ENCODE measurements at places on chromosomes 1 and 21.

DNA sequence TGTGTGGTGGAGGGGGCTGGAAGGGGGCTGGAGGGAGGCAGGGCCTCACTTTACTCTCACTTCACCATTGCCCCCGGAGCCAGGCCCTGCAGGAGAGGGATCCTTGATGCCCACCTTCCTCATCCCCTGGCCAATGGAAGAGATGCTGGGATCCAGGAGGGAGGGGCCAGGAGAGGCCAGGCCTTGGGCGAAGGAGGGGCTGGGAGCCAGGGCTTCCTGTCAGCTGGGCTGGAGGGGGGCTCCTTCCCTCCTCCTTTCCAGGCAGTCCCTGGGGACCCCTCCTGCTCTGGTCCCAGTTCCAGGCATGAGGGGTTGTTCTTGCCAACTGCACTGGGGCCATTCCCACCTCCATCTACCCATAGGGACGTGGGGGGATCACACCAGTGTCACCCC lies 5.7 kb downstream of the AHDC1 start:
- DNase-seq = no peak

DNA sequence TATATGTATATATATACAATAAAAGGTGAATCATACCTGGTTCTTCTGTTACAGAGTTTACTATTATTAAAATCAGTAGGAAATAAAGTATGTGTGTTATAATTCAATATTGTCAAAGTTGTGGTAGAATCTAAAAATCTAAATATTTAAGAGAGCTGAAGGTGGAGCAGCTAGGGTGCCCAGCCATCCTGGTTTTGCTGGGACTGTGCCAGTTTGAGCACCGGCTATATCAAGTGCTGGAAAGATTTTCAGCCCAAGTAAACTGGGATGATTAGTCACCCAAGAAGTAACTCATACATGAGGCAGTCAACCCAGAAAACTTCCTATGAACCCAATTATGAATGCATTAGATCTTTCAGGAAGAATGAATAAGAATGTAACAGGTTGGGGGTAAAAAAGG lies 16.9 kb upstream of the KRTAP19-5 start:
- no peak for DNase-seq

- no peak for DNase-seq
Measured at GRCh38 chr1:54742282-54742681, 22.0 kb downstream of the PARS2 start.

DNA sequence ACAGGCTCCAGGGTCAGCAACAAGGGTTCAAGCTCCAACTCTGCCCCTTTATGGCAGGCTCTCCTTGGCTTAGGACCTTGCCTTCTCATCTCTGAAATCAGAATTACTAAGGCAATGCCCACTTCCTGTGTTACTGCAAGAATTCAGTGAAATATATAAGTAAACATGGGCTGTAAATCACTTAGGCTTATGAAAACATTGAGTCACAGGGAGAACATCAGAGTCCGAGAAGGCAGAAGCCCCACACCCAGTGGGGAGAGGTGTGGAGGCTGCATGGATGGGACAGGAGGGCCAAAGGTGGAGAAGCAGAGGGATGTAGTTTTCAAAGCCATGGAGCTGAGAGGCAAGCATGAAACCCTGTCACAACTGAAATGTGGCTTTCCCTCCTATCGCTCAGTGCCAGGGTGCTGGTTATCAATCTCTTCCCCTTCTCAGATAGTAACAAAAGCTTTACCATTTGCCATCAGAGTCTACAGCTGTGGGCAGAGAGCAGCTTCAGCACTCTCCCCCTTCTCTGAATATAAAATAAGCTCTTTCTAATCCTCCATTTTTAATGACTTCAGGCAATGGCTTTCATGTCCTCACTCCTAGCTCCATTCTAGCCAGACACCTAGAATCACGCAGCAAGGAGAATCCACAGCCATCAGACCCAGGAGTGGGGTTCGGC lies 3.4 kb downstream of the RGS8 start:
- DNase-seq = no peak

GRCh38 chr1:211296396-211296795 lies 30.2 kb upstream of the TRAF5 start:
- no peak for DNase-seq

GRCh38 chr21:27586986-27587385 lies 620.1 kb upstream of the ADAMTS5 start:
- no peak for DNase-seq

DNA sequence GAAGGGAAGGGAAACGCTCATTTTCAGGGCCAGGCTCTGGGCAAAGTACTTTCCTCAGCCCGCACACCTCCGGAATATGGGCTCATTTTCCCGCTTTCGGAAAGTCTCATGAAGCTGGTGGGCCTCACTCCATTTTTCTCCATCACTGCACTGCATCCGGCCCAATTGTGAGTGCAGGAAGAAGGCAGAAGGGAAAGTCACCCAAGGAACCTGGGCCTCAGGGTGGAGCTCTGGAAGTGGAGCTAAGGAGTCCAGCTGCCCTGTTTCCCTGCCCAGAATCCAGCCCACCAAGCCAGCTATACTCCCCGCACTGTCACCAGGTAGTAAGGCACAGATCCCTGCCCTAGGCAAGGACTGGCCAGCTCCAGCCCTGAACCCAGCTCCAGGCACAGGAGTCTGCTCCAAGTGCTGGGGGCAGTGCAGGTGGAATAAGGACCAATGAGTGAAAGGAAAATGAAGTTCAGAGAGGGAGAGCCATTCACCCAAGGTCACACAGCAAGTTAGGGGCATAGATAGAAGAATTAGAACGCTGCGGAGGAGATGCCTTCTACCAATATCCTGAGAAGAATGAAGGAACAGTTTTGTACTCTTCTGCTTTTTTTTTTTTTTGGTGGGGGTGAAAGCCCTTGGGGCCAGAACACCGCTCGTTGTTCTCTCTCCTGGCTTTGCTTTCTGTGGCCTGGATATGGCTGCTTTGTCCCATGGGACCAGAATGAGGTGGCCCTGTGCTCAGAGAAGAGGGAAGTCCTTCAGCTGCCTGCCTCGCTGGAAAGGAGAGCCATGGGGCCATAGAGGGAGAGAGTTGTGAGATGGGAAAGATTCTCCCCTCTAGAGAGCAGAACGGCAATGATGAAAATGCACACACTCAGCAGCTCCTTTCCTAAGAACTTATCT lies 10.0 kb downstream of the LRP8 start:
- DNase-seq = no peak

DNA sequence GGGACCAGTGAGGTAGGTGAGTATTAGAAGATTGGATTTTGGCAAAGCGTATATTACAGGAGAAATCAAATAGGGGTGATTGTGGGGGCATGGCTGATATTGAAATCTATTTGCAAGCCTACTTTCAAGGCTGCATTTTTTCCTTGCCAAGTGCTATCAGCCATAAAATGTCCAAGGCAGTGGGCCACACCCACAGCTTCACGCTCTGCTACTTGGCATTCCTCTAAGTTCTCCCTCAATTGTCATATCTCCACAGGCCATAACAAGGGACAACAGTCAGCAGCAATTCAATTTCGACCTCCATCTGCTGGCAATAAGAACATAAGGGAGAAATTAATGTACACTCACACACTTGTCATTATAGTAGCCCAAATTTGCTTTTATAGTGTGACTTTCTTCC lies 667.1 kb upstream of the PKN2 start:
- DNase-seq = no peak

GRCh38 chr1:115454837-115455511 lies 116.9 kb upstream of the NGF start:
- DNase-seq = no peak

DNA sequence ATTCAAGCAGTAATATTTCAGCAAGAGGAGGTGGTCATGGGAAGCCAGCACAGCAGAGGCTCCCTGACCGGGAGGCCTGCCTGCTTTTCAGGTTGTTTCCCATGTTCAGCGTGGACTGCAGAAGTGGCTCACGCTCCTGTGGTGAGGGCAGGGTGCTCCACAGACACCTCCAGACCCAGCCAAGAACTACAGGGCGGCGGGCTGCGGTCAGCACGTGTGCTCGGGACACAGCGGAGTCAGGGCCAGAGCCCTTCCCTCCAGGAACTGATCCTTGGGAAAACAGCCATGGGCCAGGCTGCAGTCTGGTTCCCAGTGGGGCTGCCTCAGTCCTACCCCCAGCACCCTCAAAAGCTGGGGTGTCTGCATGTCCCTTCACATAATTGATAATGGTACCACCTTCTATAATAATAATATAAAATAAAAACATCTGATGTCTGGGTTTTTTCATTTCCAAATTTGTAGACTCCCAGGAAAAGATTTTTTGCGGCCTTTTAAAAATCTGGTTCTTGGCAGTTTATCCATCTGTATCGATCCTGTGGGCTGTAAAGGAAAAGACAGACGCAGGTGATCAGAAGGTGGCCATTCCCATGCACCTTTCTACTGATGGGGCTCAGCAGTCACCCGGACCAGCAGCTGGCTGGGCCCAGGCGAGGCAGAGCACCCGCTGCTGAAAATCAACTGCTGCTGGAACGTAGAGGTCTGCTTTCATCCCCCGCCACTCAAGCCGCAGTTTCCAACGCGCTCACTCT lies 10.7 kb downstream of the THAP3 start:
- DNase-seq = no peak

DNA sequence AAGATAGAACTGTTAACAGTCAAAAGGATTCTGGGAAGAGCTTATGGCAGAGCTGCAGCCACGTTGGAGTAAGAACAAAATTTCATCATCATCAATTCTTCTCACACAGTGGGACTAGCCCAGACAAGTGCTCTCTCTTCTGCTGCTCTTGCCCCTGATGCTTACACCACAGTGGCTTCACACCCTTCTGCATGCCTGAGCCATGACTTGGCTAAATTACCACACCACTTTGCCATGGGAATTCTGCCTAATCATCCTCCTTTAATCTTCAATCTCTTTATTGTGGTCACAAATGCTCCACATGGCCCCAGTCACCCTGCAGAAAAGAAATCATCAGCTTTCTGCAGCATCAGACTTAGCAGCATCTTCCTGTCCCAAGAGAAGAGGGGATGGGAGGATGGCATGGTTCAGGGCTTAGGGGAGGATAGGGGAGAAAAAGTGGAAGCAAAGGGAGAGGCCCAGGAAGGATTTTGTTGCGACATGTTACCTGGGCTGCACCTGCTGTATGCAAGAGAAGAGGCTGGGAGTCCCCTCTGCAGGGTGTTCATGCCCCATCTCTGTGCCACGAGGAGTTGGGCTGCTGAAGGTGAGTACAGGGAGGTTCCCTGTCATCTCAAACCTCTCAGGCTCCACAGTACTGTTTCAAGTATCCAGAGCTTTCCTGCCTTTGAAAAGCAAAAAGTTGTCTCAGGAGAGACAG lies 9.0 kb upstream of the RPTN start:
- no peak for DNase-seq

GRCh38 chr1:185315445-185316071 lies 1.5 kb downstream of the IVNS1ABP start:
- no peak for DNase-seq

DNA sequence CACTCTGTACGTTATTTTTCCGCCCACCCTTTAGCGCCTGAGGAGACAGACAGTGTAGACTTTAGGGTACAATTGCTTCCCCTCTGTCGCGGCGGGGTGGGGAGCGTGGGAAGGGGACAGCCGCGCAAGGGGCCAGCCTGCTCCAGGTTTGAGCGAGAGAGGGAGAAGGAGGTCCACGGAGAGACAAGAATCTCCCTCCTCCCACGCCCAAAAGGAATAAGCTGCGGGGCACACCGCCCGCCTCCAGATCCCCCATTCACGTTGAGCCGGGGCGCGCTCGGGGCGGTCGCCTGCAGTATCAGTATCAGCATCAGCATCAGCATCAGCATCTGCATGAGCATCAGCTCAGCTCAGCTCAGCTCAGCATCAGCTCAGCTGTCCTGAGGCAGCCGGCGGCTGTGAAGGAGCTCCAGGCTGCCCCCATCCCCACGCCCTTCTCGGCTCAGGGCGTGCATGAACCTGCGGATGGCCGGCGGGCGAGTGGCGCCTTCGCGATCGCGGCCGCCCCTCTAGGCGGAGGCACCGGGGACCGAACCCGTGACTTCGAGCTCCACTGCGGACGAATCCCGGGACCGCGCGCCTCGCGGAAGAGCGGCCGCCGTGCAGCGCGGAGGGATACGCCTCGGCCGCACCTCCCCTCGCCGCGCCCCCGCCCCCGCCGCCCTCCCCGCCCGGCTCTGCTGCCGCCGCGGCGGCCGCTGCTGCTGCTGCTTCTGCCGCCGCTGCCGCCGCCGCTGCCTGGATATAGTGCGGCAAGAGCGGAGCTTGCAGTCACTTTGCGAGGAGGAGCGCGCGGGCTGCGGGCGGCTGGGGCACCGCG lies at the start of gene NCAM2:
Gene NCAM2, plus strand, starts transcription at position 774 of the 820 bp plus-strand sequence.
- peak; percentile 64 for DNase-seq
